Stimulated activated CD8-positive, alpha-beta memory T cell treated with anti-CD3 and anti-CD28 coated beads, Interleukin-2, amount 100 ng/mL, for 1 hour (primary cell): ENCODE measurements at places on chromosomes 6 and 20.

- DNase-seq: no peak
Measured at GRCh38 chr6:19415605-19416326, 421.4 kb upstream of the ID4 start.

GRCh38 chr6:146886587-146887446 lies 288.0 kb downstream of the ADGB start:
- DNase-seq: no peak

DNA sequence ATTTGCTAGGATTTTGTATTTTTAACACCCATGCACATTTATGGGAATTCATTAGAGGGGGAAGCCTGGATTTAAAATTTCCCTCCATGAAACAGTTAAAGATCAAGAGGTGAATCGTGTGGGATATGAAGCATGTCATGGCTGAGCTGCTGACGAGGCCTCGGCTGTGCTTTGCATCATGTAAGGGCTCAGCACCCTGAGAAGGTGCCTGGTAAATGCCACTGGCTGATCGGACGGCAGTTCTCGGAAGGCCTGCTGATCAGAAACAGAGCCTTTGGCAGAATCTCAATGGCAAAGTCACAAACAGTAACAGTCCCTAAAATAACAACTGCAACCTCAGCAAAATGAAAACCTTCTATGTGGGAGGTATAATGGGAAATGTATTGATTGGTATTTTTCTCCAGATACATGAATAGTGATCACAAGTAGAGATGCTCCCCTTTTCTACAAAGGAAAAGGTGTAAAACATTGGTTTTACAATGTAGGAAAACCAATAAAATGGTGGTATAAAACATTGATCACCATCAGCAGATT lies 53.0 kb upstream of the FUCA2 start:
- DNase-seq: no peak

- no peak for DNase-seq
Measured at GRCh38 chr20:48521121-48521520, 306.7 kb downstream of the PREX1 start.
